ENCODE measurements at places on chromosomes 1 and 21. TPM values are rescaled to one million over a fixed set of nuclear protein-coding genes. Genes with fewer than 3 reads are reported as not detected.

GRCh38 chr1:199463521-199464127, 563.9 kb upstream of the NR5A2 start:
- DNase-seq = no peak

DNA sequence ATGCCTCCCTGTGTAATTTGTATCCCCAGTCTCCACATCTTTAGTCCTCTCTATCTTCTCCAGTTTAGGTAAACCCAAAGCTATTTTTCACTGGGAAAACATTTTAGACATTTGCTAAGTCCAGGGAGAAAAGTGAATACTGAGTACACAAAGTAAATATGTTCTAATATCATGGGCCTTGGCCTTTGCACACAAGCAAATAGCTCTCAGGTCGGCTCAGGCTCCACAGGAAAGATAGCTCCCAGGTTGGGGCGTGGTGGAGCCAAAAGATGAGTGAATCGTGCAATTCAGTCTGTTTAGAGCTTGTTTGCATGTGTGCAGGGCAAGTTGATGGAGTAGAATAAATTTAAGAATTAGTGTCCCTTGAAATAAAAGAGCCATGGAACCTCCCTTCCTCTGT, 7.9 kb downstream of the RGSL1 start:
- DNase-seq = no peak

DNA sequence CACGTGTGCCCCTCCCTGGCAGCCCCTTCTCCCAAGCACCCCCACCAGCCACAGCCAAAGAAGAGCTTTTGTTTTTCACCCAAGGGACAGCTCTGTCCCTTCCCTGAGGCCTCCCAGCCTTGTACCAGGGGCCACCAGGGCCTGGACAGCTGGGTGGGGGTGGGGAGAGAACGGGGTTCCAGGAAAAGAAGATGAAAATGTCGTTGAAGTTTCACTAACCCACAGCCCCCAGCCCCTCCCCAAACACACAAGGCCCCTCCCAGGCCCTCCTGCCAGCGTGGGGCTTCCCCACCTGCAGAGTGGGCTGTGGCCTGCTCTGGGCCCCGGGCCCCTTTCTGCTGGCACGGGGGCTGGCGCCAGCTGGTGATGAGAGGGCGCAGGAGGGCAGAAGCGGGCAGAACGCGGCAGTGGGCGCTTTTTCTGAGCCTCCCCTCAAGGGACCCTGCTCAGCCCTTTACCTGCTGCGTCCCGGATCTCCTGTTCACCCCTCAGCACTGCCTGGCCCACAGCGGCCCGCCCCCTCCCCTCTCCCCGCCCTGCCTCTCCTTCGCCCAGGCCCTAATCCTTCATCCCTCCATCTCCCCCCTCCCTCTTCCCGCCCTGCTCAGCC, 5.5 kb upstream of the ANKRD65 start:
- DNase-seq = no peak

DNA sequence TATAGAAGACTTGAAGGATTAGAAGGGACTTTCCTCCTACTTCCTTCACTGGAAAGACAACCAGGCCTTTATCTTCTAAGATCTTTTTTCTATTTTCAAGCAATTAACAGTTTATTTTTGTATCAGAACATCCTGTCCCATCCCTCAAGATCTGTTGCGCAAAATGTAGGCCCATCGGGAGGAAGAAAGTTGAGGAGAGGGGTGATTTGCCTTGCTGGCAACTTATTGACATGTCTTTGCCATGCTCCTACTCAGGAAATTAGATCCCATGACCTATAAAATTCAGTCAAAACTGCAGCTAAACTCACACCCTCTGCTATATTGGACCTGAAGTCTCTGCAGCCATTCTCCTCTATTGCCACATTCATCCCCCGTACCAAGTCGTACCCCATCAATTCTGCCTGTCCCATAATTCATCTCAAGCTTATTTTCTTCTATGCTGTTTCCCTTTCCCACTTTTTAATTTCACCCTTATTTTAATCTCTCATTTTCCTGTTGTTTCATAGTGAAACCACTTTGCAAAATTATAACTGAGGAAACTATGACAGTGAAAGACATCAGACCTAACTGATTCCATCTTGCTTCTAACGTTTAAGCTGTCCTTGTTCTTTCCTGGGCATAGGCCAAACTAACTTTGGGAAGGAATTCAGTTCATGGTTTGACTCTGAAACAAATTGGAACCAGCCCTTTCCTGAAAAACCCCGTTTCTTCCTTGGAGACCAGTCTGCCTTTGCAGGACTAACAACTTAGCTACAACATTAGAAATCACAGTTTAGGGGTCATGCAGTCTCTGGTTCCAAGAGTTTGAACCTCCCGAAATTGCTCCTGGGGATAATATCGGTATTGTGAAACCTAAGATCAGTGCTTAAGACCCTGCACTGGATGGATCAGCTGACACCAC, 195.7 kb upstream of the PTBP2 start:
- no peak for DNase-seq

DNA sequence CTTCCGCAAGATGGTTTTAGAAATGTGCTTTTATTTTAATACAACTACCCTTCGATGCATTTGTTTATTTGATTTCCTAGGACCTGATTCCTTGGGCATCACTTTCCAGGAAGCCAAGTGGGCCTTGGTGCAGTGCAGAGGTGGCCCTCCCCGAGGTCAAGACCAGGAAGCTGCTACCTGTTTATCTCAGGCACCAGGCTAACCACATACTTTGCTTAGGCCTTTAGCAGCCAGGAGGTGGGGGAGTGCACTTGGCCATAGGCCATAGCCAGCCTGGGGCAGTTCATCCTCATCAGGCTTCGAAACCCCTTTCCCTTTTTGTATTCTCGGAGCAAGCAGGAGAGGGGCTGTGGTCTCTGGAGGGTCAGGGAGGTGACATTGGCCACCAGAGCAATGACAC, 45.4 kb downstream of the SMYD2 start:
- no peak for DNase-seq

- no peak for DNase-seq
These were observed 110.7 kb upstream of the RAB3GAP2 start for GRCh38 chr1:220382994-220383393.

CDC7 gene
- total RNA-seq = 8.4 TPM

MARK1 gene
- total RNA-seq = 26.4 TPM

OR2T29 gene
- not detected for total RNA-seq
